Hematopoietic multipotent progenitor cell (in vitro differentiated cells): ENCODE measurements at places on chromosomes 3 and 15. TPM values are rescaled to one million over a fixed set of nuclear protein-coding genes. Genes with fewer than 3 reads are reported as not detected.

DNA sequence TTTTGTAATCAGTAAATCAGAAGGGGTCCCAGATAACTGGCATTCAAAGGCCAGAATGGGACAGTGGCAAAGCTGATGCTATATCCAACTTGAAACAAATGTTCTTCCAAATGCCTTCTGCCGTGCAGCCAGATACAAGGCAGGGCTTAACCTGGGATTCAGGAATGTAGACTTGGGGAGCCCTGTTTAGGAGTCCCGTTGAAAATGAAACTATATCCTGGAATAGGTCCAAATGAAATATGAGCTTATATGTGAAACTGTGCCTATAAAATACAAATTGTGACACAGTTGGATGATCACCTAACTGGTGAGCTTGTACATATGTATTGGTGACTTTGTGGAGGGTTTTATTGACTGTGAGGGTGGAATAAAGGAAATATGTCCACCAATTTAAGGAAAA is 28.7 kb downstream of the FRMD4B start:
- DNase-seq, result no peak

GRCh38 chr3:154102225-154102624 is 19.0 kb upstream of the ARHGEF26 start:
- no peak for DNase-seq

- DNase-seq, result no peak
Measured at GRCh38 chr3:72265256-72266015, 480.5 kb upstream of the PROK2 start.

DNA sequence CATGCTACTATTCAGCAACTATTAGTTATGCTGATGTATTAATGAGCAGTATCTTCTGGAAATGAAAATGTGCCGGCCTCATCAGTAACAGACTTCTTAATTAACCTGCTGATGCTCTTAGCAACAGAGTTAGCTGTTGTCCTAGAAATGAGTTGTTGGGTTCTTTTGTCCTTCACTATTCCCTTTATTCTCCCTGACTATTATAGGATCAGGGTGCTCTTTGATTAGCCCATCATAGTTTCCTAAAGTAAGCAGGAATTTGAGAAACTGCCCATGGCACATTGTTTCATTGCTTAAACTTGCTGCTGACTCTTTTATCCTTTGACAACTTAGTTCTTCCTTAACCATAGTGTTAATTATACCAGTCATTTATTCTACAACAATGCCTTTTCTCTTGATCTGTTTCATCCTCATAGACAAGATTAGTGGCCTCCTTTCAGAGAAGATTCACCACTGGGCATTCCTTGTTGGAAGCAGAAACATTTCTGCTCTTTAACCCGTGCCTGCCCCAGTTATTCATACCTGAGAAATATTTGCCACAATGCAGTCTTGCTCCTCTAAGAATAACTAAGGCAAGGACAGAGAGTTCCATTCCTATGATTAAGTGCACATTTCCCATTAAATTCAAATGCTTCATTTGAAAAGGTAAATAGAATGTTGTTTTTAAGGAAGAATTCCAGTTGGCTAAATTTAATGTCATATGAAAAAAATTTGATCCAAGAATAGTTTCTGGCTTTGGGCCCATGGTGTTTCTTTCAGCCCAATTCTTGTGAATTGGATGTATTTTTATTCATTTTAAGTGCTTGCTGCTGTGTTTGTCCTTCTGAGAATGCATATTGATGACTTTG is 573.3 kb upstream of the TBL1XR1 start:
- DNase-seq, result no peak

- DNase-seq, result no peak
Measured at GRCh38 chr3:128489674-128489926, 3.4 kb downstream of the GATA2 start.

DNA sequence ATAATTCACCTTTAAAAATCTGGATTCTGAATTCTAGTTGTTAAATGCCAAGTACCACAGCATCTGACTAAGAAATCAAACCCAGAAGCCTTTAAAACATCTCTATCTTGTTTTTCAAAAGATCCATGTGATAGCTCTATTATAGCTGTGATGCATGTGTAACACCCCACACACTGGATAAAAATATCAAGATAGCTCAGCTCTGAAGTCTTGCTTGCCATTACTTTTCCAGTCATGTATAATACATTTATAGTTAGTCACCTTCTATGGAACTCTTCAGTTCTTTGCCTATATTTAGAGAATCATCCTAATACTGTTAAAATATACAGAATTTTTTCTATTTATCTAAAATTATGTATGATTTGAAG is 11.6 kb downstream of the ARPP19 start:
- DNase-seq, result no peak

- DNase-seq, result no peak
Measured at GRCh38 chr3:59510576-59510975, 460.8 kb upstream of the CFAP20DC start.

GRCh38 chr15:50977162-50977561 is 68.7 kb downstream of the AP4E1 start:
- no peak for DNase-seq

DNA sequence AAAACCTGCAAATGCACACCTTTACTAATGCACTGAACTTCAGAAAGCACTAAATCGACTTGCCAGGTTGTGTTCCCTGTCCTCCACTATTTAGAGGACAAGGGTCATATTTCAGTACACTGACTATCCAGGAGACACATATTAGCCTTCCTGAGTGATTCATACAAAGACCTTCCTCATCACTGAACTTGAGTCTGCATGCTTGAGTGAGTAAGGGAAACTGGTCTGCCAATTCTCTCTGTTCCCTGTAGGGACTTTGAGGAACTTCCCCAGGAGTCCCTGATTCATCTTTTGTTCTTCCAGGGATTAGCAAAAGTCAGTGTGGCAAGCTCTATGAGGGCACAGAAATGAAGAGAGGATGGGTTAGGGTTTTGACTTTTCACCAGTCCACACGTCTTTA is 565.9 kb downstream of the PDCD6IP start:
- DNase-seq, result no peak

DNA sequence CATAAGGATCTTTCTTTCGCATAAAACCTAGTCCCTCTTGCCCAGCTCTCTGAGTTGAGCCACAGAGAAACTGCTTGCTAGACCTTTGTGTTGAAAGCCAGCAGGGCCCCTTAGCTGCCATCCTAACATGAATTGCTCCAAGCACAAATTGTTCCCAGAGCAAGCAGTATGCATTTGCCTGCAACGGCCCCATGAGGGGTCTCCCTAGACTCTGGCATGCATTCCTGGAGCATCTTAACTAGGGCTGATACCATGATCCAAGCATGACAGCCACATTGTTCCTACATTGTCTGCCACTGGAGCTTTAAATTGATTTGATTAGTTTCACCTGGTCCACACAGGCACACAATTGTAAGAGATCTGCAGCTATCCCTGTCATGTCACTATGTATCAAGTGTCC is 428.1 kb downstream of the TAFA4 start:
- no peak for DNase-seq

GRCh38 chr3:102979682-102980354 is 545.0 kb downstream of the ZPLD1 start:
- no peak for DNase-seq

DNA sequence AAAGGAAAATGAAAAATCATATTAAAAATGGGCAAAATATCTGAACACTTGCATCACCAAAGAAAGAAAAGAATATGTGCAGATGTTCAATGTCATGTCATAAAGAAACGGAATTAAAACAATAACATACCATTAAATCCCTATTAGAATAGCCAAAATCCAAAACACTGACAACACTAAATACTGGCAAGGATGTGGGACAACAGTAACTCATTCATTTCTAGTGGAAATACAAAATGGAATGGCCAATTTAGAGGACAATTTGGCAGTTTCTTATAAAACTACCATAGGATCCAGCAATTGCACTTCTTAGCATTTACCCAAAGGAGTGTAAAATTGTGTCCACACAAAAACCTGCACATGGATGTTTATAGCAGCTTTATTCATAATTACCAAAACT is 542.5 kb upstream of the UBE2E2 start:
- DNase-seq, result no peak

DNA sequence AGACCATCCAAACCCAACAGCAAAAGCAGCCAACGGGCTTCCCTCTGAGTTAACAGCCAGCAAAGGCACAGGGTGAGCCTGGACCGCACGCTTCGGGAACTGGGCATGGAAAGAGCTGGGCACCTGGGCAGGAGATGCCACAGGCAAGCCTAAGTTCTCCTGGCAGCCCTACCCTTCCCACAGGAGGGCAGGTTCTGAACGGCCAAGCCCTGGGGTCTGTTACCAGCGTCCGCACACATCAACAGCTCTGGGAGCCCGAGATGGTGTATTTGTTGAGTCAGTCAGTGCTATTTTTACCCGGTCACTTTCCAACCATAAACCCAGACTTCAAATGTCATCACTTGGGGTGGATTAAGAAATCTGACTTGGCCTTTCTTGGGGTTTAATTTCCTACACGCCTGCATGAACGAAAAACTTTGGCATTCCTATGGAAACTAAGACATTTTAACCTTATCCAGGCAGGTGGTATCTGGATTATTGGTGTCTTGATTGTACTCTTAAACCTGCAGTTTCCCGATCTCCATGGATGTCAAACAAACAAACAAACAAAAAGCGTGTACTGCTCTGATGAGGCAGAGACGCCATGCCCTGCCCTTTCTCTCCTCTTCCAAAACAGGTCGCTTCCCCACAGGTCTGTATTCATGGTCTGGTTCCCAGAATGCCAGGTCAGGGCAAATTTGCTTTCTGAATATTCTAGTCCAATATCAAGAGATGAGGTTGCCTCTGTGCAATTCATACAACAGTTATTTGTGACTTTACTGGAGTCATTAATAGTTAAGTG is 99.7 kb downstream of the XXYLT1 start:
- no peak for DNase-seq

- no peak for DNase-seq
Measured at GRCh38 chr3:63975723-63976122, 47.6 kb downstream of the PSMD6 start.

DNA sequence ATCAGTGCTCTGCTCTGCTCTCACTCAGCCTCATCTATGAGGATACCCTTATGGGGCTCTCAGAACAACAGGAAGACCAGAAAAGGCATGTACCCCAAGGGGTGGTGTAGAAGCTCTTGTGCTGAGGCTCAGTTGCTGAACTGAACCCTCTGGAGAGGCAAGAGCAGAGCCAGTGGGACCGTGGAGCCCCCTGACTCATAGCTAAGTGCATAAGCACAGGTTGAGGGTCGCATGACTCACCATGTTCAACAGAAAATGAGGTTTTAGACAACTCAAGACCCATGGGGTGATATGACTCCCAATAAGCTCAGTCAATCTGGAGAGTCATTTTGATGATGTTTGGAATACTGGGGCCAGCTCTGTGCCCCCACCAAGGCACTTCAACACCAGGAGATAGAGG is 37.3 kb downstream of the CRYGS start:
- DNase-seq, result no peak

DNA sequence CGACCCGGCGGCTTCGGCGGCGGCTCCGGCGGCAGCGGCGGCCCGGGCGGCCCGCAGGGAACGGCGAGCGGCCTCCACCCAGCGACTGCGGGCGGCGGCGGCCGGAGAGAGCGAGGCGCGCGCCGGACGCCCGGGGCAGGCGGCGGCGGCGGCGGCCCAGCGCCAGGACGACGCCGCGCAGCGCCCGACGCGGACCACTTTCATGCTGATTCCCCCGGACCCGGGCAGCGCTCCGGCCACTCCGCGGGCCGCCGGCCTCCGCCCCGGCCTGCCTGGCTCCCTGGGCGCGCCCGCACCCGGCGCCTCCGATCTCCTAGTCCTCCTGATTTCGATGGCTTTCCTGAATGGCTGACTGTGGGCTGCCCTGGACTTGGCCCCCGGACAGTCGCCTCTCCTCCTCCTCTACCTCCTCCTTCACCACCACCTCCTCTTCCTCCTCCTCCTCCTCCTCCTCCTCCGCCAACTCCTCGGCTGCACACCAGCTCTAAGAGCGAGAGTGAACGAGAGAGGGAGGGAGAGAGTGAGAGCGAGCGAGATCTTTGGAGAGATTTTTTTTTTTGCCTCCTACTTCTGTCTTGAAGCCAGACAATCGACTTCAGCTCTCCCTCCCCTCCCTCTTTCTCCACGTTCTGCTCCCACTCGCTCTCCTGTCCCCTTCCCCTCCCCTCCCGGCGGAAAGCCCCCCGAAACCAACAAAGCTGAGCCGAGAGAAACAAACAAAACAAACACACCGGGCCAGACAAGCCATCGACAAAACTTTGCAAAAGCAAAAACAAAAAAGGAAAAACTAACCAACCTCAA is 844 bp downstream of the NR2F2 start:
- no peak for DNase-seq

- DNase-seq, result no peak
Measured at GRCh38 chr15:92677999-92678398, 22.4 kb upstream of the FAM174B start.

DNA sequence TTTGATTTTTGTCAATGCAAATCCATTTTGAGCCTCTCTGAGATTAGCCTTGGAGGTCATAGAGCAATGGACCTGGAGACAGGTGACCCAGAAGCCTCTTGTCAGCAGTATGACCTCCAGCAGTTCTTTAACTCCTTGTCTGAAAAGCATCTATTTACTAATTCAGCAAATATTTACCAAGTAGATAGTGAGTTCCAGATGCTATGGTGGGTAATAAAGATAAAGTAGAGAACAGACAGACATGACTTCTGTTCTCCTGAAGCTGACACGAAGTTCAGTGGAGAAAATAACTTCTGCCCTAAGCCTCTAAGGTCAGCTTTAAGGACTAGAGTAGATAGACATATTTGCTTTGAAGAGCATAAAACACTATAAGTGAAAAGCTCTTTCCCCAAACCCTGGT is 26.6 kb downstream of the SEMA6D start:
- DNase-seq, result no peak

DNA sequence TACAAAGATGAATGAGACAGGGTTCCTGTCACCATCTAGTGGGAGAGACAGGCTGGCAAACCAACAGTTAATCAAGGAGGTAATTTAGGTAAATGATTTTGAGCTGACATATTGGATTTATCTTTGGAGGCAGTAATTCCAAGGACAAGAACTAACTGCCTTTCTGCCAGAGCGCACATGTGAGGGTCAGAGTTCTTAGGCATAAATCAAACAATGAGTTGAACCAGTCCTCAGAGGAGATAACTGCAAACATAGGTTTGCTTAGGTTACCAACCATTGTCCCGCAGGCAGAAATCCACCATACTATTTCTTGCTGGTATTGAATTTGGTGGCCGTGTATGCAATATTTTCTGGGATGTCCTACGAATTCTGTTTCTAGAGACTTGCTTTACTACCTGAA is 14.2 kb upstream of the PPP1R2 start:
- no peak for DNase-seq

- no peak for DNase-seq
Measured at GRCh38 chr3:47747558-47747957, 34.1 kb downstream of the SMARCC1 start.

The ANKRD63 gene
- total RNA-seq, result 1.1 TPM

The FSIP1 gene
- 0.27 TPM for total RNA-seq

The ZNF80 gene
- not detected for total RNA-seq

The CYP8B1 gene
- not detected for total RNA-seq

The CHST2 gene
- total RNA-seq, result 6.7 TPM

The GRM7 gene
- under 0.01 TPM for total RNA-seq

The ATP8B4 gene
- total RNA-seq, result 141 TPM

The CCDC54 gene
- total RNA-seq, result not detected

The RLBP1 gene
- total RNA-seq, result not detected

The UNC13C gene
- total RNA-seq, result under 0.01 TPM
